Endodermal cell (in vitro differentiated cells): ENCODE measurements at places on chromosomes 11 and 22. TPM values are rescaled to one million over a fixed set of nuclear protein-coding genes. Genes with fewer than 3 reads are reported as not detected.

- peak; percentile 92 for DNase-seq
These were observed 56.4 kb downstream of the MYH9 start for GRCh38 chr22:36331306-36331911.

DNAJB13 gene
- total RNA-seq = 0.44 and 0.52 TPM in 2 replicates

GRCh38 chr11:75242722-75243600, 2.4 kb downstream of the TPBGL start:
- DNase-seq = peak; percentile 44

GRCh38 chr11:2989551-2989950, 2.6 kb downstream of the NAP1L4 start:
- DNase-seq = no peak

GRCh38 chr11:34037016-34037415, 14.5 kb upstream of the CAPRIN1 start:
- no peak for DNase-seq

GRCh38 chr11:69442012-69442806, 39.3 kb upstream of the LINC01488 start:
- DNase-seq = peak; percentile 67

- no peak for DNase-seq
These were observed 19.0 kb upstream of the CHST1 start for GRCh38 chr11:45684440-45684839.

- peak; percentile 64 for DNase-seq
These were observed 109.9 kb upstream of the AKIP1 start for GRCh38 chr11:8801121-8801520.

- no peak for DNase-seq
These were observed 64.5 kb upstream of the LARGE1 start for GRCh38 chr22:33984656-33985285.

GRCh38 chr11:12415342-12415966, 38.1 kb downstream of the PARVA start:
- no peak for DNase-seq

VEGFB gene
- 56.7 and 58.9 TPM in 2 replicates for total RNA-seq
